ENCODE measurements at places on chromosomes 4 and X.

DNA sequence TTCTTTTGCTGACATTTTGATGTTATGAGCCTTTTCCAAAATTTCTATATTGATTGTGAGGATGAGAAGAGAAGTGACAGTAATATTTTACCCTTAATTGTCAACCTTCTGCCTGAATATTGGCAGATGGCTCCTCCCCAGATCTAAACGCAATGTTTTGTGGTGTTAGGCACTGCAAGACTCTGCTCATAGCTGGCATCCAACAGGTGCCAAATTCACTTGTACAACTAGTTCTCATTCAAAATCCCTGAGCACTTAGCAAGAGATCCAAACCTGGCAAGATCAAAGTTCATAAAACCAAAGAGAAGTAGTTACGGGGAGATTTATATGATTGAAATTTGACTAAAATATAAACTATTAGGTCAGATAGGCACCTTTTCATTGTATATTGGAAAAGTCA, 901.7 kb upstream of the INTU start:
- no peak for DNase-seq

GRCh38 chr4:18227880-18228279, 206.3 kb upstream of the LCORL start:
- no peak for DNase-seq

GRCh38 chr4:174604198-174604597, 81.9 kb upstream of the HPGD start:
- no peak for DNase-seq

DNA sequence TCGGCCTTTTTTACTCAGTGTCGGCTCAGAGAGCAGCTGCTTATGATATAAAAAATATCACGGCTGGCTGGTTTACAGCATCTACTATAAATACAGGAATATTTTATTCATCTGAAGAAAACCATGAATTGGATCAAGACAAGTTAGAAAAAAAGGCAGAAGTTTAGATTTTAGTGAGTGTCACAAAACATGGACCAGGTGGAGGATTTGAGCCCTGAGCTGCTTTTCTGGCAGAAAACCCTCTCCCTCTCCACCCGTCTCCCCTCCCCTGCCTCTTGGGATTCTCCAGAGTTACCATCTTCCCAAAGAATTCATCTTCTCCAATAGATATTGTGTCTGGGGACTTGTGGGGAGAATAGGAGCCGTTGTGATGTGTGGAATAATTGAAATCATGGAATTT, 142.8 kb upstream of the RAI2 start:
- DNase-seq, result no peak

- no peak for DNase-seq
These were observed 121.7 kb downstream of the PDS5A start for GRCh38 chr4:39855909-39856512.

GRCh38 chrX:150849996-150850720, 48.3 kb downstream of the CD99L2 start:
- no peak for DNase-seq

- DNase-seq, result no peak
These were observed 39.7 kb downstream of the ENPEP start for GRCh38 chr4:110515676-110516075.

GRCh38 chr4:58600290-58600689, 1490.1 kb upstream of the IGFBP7 start:
- DNase-seq, result no peak

DNA sequence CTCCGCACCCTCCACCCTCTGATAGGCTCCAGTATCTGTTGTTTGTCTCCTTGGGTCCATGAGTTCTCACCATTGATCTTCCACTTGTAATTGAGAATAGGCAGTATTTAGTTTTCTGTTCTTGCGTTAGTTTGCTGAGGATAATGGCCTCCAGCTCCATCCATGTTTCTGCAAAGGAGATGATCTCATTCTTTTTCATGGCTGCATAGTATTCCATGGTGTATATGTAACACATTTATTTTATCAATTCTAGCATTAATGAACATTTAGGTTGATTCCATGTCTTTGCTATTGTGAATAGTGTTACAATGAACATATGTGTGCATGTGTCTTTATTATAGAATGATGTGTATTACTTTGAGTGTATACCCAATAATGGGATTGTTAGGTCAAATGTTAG, 814.6 kb upstream of the FRG1 start:
- no peak for DNase-seq

- DNase-seq, result no peak
These were observed 4.4 kb downstream of the GYPB start for GRCh38 chr4:144014808-144015207.

DNA sequence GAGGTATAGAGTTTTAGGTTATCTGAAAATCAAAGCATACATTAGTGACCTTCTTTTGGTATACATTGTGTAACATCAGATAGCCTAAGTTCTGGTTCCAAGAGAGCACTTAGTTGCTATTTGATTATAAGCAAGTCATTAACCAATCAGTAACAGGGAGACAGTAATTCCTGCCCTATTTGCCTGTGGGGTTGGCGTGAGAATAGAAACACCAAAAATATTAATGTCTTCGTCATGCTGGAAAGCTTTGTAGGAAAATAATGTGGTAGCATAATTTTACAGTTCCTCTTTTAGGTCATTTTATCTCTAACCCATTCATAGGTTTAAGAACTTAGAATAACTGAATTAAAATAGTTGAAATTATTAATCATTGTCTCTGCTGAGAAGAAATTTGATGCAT, 37.8 kb downstream of the NPNT start:
- DNase-seq, result no peak

- DNase-seq, result no peak
These were observed 140.9 kb upstream of the JADE1 start for GRCh38 chr4:128668566-128668965.

DNA sequence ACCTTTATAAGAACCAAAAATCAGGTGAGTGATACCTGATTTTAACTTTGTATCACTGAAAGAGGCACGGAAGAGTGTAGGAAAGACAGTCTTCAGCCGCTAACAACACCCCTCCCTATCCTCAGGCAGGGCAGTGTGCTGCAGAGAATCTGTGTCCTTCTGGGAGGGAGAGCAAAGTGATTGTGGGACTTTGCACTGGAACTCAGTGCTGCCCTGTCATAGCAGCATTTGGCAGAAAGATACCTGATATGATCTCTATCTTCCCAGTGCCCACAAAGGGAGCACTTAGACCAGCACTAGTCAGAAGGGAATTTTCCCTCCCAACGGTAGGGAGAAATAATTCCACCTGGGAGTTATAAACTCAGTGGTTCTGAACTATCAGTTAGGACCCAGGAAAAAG, 139.0 kb downstream of the FMR1NB start:
- no peak for DNase-seq

- DNase-seq, result no peak
These were observed 709.7 kb downstream of the DMD start for GRCh38 chrX:32501606-32502005.

DNA sequence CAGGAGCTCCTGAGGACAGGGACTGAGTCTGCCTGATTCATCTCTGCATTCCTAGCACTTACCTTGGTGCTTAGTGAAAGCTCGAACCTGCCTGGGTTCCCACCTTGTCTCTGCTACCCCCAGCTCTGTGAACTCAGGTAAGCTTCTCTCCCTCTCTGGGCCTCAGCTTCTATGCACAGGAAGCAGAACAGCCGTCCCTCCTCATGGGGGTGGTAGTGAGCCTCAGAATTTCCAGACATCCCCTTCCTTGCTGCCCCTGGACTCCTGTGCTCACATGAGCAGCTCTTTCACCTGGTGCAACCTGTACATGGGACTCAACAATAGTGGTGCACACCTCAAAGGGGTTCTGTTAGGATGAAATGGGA, 50.8 kb downstream of the HTRA3 start:
- no peak for DNase-seq

GRCh38 chr4:9913846-9914245, 107.5 kb downstream of the SLC2A9 start:
- DNase-seq, result no peak

- no peak for DNase-seq
These were observed 7.4 kb downstream of the WDR44 start for GRCh38 chrX:118353081-118353850.

DNA sequence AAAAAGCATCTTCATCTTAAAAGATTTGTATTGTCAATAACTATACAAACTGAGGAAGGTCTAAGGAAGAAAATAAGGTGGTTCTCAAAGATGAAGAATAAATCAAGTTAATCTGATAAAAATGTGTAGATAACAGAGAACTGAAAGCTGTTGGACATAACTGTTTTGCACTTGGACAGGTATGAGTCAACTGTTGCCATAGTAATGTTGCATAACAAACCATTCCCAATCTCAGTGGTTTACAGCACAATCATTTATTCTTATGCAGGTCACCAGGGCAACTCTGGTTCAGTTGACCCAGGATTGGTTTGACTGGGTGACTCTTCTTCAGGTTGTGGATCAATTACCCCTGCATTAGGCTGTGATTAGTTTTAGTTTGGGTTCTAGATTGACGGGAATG, 2197.7 kb downstream of the ARAP2 start:
- no peak for DNase-seq

DNA sequence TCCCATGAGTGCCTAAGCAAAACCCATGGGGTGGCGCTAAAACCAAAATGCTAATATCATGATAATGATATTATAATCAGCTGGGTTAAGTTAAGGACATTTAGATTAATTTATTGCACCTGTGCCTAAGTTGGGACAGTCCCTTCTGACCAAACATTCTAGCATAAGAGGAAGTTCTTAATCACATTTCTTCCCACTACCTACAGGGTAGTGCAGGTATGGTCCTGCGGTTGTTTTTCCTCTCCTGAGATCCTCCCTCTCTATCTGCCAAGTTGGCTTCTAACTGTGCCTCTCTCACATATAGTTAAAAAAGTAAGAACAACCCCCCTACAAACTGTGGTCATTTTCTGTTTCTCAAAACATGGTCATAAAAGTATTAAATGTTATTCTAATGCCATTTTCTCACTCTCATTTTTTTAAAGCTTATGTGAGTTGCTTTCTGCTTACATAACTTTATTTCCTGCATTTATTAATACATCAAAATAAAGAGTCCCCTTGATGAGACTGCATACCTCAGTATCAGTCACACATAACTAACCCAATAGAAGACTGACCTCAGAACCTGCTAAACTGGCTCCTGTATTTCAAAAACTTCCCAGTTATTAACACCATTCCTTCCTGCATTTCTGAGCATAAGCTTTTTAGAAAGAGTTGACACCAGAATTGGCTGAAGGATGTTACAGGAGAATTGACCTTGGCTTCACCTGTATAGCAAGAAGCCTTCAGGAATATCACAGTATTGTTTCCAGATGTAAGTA, 1332.5 kb downstream of the FSTL5 start:
- no peak for DNase-seq

- no peak for DNase-seq
These were observed 3.1 kb downstream of the MTMR1 start for GRCh38 chrX:150696331-150696730.

DNA sequence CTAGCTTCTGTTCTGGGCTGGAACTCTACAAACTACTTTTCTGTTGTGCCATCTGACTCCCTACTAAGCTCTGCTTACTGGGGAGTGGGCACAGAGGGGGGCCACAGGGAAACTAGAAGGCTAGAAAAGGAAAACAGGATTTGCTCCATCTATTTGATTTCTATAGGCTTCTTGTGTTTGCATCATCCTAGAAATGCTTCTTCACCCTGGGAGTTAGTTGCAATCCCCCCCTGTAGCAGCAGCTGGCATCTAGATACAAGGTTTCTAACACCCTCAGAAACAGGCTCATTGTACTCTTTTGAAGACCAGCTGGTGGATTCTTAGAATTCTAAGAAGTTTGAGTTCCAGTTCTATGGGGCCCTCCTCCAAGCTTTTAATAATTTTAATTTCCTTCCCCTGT, 213.4 kb downstream of the TMA16 start:
- no peak for DNase-seq

- no peak for DNase-seq
These were observed 2.8 kb upstream of the PCDH7 start for GRCh38 chr4:30717208-30718020.

- DNase-seq, result no peak
These were observed 28.0 kb downstream of the ZNF185 start for GRCh38 chrX:152925835-152926234.

- DNase-seq, result no peak
These were observed 127.8 kb downstream of the KCTD8 start for GRCh38 chr4:44320833-44321232.

DNA sequence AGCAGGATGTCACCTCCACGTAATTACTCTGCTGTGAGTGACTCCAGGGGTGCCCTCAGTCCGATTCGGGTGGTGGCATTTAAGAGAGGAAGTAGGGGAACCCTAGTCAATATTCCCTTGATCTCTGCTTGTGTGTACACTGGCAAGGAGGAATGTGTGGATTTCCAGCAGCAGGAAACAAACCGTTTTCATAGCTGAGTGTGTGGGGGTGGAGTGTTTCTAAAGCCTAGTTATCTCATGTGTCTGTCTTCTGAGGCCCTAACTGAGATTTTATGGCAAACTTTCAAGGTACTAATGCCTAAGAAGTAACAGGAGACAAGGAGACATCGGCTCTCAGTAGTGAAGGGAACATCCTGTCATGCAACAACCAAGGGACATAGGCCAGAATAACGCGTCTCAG, 6.6 kb upstream of the CLDN24 start:
- no peak for DNase-seq

GRCh38 chr4:3746701-3747580, 19.2 kb upstream of the ADRA2C start:
- DNase-seq, result no peak

DNA sequence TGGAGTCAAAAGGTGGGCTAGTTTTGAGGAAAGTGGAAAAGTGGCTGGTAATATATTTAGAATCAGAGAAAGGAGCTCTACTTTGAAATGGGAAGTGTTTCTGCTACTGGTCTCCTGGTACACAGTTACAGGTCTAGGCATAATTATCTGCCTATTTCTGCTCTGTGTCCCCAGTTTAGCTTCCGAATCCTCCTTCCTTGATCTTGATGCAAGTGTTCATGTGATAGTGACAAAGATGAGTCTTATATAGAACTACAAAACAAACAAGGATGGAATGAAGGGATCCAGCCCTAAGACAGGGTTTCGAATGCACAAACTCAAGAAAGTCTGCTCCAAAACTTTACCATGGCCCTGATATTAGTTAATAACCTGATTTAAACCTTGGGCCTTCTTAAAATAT, 580.2 kb downstream of the INPP4B start:
- no peak for DNase-seq

Measured in CMK (cell line).